ENCODE measurements at places on chromosomes 12 and 14.

- DNase-seq = no peak
These were observed 8.2 kb upstream of the PPP1CC start for GRCh38 chr12:110750784-110751461.

GRCh38 chr14:102917469-102918211, 4.8 kb upstream of the AMN start:
- peak; percentile 84 for DNase-seq

DNA sequence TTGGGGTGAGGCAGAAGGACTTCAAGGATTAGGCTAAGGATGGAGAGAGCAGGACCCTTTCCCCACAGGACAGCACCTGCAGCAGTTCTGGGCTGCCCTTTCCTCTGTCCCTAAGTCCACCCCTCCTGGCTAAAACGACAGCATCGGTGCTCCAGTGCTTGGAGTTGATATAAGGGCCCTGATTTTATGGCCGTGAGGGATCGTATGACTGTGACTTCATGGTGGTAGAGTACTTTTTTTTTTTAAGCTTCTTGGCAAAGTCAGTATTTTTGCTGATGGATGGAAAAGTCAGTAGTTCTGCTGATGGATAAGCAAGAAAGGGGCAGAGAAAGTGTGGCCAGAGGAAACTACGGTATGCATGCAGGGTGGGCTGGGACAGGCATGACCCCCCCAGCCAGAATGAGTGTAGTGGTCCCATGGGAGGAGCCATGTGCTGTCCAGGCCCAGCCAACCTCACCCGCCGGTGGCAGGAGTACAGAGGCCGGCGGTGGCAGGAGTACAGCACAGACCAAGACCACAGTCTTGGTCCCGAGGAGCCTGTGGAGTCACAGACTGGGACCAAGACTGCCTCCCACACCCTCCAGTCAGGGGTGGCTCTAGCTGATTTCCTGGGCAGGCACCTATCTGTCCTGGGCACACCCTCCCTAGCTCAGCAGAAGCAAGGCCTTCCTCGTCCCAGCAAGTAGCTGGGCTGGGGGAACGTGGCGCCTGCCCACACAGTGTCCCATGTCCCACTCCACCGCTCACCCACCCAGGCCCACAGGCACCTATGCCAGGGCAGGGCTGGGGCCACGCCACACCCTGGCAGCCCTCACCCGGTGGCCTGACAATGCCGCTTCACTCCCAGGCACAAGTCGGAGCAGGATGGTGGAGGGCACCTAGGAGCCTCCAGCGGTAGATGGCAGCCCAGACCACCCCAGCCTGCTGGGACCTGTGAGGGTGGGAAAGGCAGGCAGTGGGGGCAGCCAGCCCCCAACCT, 46.3 kb downstream of the CCDC88C start:
- no peak for DNase-seq

DNA sequence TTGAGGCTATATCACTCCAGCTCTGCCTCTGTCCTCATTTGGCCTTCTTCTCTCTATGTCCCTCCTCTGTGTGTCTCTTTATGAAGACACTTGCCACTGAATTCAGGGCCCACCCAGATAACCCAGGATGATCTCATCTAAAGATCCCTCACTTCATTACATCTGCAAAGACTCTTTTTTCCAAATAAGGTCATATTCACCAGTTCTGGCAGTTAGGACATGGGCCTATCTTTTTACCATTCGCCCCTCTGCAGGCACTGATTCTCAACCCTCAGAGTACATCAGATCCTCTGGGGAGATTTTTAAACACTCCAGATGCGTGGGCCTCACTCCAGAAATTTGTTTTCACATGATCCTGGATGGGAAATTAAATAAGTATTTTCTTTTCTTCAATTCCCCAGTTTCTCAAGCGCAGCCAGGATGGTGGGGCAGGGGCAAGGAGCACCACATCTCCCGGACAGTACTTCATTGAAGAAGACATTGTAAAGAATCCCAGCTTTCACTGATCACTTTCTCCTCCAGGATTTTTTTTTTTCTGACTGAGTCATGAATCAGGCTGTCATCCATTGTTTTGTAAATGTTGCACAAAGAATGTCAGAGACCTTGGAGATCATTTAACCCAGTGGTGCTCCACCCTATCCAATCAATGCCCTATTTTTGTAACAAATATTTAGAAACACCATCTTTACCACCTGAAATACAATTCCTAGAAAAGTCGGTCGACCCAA, 27.4 kb downstream of the CRACR2A start:
- DNase-seq = no peak

DNA sequence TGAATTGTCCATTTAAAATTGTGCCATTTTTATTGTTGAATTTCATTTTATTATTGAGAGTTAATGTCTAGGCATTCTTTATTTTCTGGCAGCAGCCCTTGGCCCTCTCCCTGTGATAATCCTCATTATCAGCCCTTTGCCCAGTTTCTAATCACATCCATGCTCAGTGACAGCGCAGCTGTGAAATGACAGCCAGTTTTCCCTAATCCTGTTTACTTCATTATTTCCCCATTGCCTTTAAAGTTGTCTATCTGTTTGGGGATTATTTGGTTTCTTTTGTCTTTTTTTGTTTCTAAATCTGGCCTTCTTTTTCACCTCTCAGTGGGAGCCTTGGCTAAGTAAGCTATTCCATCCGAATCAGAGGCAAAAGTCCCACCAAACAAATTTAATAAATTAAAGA, 476.9 kb downstream of the SLC6A15 start:
- no peak for DNase-seq

DNA sequence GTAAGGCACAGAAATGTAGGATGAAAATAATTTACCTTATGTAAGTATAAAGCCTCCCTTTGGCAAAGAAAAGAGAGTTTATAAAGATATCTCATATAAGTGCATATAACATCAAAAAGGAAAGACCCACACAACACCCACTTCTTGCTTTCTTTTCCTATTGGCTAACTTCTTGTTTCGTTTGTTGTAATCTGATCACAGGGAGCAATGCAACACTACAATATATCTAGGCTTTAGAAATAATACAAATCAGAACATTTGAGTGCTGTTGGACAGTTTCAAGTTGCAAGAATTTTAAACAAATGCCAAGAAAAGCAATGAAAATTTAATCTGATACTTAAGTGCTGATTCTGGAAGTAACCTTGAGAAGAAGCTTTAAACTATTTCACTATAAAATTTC, 1.3 kb downstream of the FGD6 start:
- peak; percentile 37 for DNase-seq

DNA sequence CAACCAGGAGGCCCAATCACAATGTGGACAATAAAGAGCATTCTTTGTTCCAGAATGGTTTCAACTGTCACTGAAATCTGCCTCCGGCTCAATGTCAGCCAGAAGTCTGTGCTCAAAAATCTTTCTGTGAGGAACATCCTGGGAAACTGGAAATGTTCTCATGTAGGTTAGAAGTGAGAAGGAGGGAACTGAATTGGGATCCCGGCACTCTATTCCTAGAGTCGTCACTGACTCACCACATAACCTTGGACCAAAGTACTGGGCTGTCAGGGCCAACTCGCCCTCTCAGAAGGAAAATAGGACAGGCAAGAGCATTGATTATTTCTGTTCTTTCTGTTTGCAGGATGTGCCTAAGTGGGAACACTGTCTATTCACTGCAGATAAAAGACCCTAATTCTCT, 57.6 kb downstream of the PRKAB1 start:
- no peak for DNase-seq

DNA sequence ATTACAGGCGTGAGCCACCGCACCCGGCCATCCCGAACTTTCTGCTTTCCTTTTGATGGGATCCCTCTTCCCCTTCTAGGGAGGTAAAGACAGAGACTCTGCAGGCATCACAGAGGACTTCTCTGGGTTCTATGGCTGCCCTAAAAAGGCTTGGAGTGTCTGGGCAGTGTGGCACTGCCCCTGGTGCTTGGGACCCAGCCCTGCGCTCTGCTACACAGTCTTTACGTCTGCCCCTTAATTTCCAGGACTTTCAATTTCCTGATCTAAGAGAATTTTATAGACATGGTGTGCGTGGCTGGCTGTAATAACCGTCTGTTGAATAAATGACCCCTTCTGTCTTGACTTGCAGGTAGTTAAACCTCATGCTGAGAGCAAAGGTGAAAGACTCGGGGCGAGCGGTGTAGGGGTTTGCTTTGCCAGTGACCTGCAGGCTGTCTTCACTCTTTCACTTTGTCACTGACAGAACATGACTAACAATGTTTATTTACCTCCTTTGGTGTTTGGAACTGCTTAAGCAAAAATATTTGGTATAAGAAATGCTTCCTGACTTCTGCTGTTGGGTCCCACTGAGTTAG, 110.9 kb upstream of the MAP1LC3B2 start:
- no peak for DNase-seq

- no peak for DNase-seq
These were observed 96.6 kb downstream of the PRKCH start for GRCh38 chr14:61417883-61418455.

GRCh38 chr12:106957583-106957982, 1.9 kb downstream of the TMEM263 start:
- no peak for DNase-seq

GRCh38 chr12:19894050-19894449, 454.8 kb downstream of the AEBP2 start:
- DNase-seq = no peak

GRCh38 chr14:67221248-67221981, 19.8 kb upstream of the PALS1 start:
- DNase-seq = peak; percentile 68

GRCh38 chr14:100076133-100076532, 10.9 kb downstream of the EVL start:
- peak; percentile 16 for DNase-seq

GRCh38 chr12:101746661-101747060, 7.4 kb upstream of the SYCP3 start:
- DNase-seq = no peak

GRCh38 chr12:12357719-12358461, 1.0 kb downstream of the BORCS5 start:
- no peak for DNase-seq

DNA sequence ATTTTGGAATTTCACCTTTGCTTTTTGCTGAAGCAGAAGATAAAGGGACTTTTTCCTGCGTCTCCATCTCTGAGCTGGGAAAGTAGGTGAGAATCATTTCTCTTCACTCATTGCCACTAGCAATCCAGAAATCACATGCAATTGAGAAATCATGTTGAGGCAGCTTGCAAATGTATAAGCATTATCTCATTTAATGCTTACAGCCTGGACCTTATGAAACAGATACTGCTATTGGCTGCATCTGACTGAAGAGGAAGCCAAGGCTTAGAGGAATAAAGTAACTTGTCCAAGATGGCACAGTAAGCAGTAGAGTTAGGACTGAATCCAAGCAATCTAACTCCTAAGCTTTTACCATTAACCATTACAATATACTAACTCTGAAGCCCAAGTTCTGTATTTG, 122.4 kb downstream of the FIGNL2 start:
- DNase-seq = no peak

DNA sequence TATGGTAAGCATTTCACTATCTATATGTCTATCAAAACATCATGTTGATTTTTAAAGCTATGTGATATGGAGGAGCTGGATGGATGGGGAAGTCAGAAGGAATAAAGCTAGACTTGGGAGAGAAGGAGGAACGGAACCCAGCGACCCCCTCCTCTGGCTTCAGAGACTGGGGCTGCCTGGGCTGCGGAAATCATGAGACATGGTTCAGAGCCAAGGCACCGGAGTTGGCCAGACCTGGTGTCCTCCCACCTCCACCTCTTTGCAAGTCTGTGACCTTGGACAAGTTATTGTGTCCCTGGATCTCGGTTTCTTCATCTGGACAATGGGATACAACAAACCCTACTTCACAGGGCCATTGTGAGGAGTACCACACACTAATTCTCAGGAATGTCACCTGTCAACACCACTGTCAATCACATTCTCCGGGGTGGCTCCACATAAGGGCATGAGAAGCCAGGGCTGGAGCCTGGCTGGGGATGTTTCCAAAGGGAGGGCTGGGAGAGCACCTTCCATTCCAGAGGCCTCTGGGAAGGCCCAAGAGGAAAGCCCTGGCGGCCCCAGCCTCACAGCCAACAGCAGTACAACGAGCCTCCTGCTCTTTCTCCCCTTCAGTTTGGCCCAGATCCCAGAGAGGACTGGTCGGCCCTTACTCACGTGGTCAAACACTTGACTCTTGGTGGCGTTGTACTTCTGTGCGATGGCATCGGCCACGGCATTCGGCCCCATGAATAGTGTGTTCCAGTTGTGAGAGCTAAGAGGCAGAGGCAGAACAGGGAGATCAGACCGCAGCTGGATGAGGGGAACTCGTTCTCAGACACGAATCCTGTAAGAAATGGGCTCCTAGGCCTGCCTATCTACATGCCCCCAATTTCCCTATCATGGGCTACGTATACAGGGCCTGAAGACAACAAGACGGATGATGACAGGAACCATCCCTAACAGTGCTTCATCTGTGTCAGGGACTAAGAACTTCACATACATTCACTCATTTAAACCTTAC, 20.7 kb downstream of the RBM19 start:
- DNase-seq = no peak

Data from AG08396 (cell line).